ENCODE measurements at places on chromosomes 5 and 9.
A peak's percentile ranks its signal among the peaks of the same experiment; 100 is the strongest.

- no peak for DNase-seq
Measured at GRCh38 chr9:127595611-127596010, 16.5 kb upstream of the STXBP1 start.

DNA sequence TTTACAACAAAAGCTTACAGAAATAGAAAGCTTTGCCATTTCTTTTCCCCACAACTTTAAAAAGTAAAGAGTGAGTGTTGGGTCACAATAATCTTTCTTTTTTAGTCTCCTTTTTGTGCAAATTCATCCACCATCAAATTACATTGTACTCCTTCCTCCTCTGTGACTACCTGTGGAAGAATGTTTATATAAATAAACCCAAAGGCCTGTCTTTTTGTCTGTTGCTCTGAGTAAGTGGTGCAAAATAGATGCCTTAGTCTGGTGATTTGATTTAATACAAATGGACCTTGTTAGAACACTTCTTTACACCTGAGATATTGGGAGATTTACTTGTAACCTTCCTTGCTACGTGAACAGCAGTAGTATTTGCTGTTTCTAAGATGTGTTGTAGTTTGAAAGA lies 53.5 kb upstream of the TAF11L2 start:
- DNase-seq, result no peak

DNA sequence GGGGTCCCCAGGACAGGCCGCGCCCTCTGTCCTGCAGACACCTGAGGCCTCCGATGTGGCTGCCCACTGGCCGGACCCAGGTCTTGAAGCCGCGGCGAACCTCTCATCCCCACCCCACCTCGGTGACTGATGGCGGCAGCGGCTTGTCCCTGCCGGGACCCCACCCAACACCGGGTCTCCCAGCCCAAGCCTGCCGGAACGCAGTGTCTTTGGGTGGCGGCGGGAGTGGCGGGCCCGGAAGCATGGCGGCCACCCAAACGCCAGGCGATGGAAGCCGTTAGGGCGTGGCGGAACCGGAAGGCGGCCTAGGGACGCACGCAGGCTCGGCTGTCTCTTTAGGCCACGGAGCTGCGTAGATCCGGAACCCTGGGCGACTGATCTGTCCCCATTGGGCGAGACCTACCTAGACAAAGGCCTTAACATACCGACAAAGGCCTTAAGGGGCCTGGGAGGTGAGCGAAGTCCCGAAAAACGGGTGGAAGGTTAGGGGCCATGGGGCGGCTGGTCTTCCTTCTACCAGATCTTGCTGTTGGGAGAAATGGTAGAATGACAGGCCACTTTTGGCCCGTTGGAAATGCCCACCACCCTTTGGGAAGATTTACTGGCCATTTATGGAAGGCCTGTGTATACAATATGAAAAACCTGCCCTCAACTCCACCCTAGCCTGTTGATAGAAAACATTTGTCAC lies 94.6 kb upstream of the SMC2 start:
- no peak for DNase-seq

DNA sequence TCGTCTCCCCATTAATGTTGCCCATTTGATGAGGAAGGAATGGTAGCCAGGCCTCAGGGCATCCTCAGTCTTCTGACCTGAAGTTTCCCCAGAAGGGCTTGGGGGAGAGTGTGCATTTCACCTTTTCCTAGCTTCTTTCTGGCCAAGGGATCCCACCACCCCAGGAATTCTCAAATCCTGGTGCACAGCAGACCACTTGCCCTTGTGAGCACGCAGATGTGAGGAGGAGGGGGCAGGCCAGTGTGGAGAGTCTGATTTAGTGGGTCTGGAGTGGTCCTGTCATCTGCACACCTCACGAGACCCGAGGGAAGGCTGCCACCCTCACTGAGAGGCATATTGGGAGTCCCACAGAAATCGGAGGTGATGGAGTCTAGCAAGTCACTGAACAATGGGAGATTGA lies 64.3 kb downstream of the CXXC5 start:
- DNase-seq, result no peak

GRCh38 chr5:39420482-39421145 lies 4.2 kb downstream of the DAB2 start:
- no peak for DNase-seq

DNA sequence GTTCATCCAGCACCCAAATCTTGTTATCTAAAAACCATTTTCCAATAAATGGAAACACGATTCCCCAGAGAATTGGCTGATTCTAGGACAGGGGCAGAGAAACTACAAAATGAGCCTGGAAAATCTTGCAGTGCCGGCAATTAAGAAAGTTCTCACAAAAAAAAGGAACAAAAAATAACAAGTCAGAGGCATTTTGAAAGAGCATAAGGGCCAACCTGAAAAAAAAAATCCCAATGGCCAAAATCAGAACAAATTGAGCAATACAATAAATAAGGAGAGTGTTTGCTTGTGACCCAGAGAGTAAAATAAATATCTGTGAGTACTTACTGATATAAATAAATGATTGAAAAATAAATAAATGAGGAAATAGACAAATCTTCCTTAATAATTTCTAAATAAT lies 55.1 kb upstream of the S1PR3 start:
- DNase-seq, result no peak

- no peak for DNase-seq
Measured at GRCh38 chr5:179253730-179254129, 91.5 kb downstream of the ADAMTS2 start.

- DNase-seq, result no peak
Measured at GRCh38 chr9:113139225-113139829, 11.5 kb upstream of the SLC31A2 start.

GRCh38 chr5:103120607-103121200 lies 603 bp downstream of the PPIP5K2 start:
- DNase-seq, result no peak

DNA sequence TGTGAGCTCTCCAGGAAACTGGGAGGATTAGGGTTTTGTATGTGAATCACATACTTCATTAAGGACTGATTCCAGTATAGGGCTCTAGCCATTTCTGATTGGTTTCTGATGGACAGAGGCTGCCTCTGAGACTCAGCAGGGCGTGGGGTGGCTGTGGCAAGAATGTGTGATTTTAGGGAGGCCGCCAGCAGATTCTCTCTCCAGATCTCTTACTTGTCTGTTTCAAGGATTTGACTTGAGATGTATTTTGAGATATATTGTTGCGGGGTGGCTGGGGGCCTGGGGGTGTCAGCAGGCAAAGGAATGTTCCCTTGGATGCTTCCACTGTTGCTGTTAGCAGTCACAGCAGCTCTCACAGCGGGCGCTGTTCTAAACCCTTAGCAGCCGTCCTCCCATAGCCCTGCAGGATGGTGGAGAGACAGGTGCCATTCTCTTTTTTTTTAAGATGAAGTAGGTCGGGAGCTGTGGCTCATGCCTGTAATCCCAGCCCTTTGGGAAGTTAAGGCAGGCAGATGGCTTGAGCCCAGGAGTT lies 8.0 kb upstream of the HNRNPAB start:
- DNase-seq, result no peak

DNA sequence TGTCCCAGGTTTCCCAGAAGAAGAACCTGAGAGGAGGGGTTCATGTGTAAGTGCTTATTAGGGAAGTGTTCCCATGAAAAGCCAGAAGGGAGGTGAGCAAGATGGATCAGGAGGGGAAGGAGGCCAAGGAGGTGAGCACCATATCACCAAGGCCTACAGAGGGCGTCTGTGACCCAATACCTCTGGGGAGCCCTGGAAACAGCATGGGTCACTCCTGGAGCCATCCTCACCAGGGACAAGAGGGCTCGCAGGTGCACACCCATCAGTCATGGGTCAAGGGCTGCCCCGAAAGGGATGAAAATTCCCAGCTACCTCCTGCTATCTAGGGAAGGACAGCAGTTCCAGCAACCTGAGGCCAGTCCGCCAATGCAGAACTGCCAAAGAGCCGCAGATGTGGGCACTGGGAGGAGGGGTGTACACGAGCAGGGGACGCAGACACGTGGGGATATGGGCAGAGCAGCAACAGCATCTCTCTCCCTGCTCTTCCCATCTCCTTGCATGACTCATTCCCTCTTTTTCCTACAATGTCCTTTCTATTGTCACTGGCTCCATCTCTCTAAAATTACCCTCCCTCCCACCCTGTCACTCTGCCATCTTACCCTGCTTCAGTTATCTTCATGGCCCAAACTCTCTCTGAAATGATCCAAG lies 167.6 kb upstream of the FSTL4 start:
- DNase-seq, result no peak

DNA sequence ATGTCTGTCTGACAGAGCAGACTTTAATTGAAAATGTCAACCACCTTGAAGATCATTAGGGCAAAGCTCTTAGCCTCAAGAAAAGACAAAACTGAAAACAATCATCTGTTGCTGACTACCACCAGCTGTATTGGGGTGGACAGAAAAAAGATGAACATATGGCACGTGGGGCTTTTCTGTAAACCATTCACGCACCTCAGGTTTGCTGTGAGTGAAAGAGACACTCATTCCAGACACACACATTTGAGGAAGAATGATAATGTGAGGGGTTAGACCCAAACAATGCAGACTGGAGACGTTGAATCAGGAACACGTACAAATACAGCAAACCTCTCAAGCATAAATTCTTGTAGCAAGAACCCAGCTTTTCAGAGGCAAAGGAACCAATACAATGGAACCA lies 158.7 kb downstream of the EBF1 start:
- DNase-seq, result no peak

DNA sequence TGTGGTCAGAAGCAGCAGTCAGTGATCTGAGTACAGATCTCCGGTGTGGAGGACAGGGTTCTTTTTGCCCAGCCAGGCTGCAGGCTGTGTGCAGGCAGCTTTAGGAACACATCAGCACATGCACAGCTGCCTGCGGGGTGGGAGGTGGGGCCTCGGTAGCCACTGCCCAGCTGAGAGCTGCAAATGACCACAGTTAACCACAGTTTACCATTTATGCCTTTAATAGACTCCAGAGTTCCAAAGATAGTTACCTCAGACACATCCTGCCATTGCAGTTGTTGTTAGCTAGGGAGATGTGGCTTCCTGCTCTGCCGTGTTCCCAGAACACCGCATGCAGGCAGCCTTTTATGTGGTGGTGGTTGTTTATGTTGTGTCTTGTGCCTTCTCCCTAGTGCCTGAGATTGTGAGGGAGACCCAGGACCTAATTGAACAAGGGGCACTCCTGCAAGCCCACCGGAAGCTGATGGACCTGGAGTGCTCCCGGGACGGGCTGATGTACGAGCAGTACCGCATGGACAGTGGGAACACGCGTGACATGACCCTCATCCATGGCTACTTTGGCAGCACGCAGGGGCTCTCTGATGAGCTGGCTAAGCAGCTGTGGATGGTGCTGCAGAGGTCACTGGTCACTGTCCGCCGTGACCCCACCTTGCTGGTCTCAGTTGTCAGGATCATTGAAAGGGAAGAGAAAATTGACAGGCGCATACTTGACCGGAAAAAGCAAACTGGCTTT lies 10.2 kb downstream of the EXOC3 start:
- no peak for DNase-seq

GRCh38 chr5:143524338-143524945 lies 121.0 kb upstream of the NR3C1 start:
- no peak for DNase-seq

DNA sequence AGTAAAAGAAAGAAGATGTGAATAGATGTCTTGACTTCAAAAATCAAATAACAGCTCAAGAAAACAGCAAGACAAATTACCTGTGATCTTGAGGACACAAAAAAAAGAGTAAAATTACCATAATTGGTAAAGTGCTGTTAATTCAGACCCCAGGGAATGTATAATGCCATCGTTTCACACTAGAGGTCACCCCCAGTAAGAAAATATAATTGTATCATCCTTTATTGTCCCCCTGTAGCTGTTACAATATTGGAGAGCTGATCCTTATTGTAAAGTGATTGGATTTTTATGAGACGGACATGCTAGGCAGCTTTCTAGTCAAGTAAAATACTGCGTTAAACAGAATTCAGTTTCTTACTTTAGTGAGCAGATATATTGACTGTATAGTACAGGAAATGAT lies 377.0 kb downstream of the TLE1 start:
- DNase-seq, result no peak

GRCh38 chr9:95383185-95383676 lies 65.7 kb upstream of the FANCC start:
- DNase-seq, result no peak

GRCh38 chr5:94661086-94661485 lies 42.6 kb downstream of the SLF1 start:
- DNase-seq, result no peak

GRCh38 chr5:58851153-58851552 lies 268.3 kb downstream of the RAB3C start:
- no peak for DNase-seq

DNA sequence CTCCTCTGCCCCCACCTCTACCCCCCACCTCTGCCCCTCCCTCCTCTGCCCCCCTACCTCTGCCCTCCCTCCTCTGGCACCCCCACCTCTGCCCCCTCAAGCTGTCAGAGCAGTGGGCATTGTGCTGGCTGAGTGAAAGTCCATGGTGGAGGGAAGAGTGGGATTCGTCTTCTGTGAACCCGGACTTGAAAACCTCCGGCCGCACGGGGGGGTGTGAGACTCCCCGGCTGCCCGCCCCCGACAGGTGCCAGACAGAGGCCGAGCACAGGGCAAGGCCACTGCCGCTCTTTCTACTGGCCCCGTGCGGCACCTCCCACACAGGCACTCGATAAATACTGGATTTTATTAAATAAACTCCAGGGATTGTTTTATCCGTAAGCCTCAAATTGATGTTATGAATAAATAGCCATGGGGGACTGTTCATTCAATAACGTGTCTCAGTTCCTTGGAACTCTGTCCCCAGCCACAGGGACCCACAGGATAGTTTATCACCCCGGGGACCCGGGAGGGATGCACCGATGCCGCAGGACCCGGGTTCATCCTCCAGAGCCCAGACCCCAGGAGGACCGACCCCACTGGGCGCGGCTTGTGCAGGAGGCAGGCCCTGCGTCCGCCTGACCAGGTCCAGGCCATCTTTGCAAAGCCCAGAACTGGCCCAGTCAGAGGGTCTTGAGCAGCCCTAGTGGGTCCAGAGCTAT lies 2.6 kb upstream of the QRFP start:
- DNase-seq, result no peak

- no peak for DNase-seq
Measured at GRCh38 chr5:149667084-149667828, 62.9 kb upstream of the PPARGC1B start.

DNA sequence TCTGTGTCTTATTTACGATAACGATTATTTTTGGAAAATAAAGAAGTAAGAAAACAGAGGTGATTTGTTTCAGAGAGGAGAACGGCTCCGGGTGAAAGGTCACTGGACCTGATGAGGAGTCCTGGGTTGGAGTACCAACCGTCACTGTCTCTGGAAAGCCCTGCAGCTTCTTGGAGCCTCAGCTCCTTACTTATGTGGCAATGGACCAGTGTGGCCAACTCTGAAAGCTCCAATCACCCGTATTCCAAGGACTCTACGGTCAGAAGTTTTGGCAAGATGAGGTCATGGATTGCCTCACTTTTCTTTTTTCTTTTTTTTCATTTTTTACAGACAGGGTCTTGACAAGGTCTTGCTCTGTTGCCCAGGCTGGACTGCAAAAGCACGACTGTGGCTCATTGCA lies 84.8 kb downstream of the KLF4 start:
- no peak for DNase-seq

DNA sequence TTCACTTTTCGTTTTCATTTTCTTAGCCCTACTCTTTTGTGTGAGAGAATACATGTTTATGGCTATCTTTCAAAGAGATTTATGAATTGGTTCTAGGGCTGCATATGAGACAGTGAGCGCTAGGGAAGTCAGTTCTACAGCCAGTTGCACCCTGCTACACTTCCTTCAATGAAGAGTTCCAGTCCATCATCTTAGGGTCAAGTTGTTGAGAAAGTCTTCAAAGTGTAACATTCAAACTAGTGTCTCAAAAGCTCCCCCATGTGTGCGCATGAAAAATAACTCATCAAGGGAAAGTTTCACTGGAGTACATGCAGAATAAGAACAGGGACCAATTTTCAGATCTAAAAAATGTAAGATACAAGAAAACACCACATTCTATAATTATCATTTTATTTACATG lies 317.2 kb downstream of the DEPDC1B start:
- DNase-seq, result no peak

GRCh38 chr9:27573634-27574590 lies 631 bp upstream of the C9orf72 start:
- DNase-seq, result peak; percentile 85
